ENCODE measurements at places on chromosomes 7 and 10.

DNA sequence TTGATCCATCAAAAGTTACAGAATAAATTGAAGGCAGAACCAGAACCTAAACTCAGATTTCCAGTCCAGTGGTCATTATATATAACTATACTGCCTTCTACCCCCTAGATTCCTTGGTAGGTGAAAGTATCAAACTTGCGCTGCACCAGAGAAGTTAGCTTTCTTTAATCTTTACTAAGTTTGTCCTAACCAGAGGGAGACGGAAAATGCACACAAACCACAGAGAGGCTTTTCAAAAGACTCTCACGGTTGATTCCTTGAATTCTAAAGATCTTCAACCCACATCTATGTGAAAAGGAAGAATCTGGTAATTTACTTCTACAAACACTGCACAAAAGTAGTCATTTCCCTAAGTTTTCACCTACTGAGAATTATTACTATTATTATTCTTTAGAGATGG, 18.2 kb upstream of the KIAA1549 start:
- DNase-seq = no peak

DNA sequence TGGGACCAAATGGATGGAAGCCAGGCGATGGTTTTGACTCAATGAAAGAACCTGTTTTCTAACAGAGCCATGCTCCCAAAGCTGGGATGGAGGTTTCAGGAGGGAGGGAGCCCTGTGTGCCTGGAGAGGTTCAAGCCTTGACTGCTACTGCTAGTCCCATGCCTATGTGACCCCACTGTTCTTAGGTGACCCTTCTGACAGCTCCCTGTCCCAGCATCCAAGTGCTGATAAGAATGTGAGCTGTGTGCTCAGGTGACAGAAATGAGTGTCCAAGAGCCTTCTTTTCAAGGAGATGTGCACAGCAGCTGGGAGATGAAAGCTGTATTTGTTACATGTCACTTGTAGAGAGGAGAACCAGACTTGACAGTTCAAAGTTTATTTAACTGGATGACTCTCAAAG, 595.4 kb downstream of the GALNT17 start:
- DNase-seq = no peak

DNA sequence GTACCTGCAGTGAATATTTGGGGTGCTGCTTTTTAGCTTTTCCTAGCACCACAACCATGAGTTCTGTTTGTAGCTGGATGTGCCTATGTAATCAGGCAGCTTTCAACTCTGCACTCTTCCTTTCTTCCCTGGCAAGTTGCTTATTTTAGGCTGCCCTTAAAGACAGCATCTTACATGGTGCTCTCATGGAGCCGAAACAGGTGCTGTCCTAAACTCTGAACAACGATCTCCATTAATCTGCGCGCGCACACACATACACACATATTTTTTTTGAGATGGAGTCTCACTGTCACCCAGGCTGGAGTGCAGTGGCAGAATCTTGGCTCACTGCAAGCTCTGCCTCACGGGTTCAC, 9.1 kb downstream of the RPS24 start:
- no peak for DNase-seq

DNA sequence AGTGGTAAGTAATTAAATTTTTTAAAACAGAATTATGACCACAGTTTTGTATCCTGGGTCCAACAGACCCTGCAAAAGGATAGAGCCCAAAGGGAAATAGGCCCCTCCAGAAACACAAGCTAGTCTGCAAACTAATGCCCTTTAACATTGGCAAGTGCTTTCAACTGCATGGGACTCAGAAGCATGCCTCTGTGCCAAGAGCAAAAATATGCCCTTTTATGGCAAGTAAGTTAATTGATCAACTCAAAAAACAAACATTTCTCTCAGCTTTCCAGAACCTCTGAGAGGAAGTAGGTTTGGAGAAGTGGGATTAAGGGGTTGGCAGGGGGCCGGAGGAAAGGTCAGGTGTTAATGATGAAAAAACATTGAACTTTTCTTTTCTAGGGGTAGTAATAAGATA, 186.6 kb upstream of the PRSS1 start:
- DNase-seq = no peak

- no peak for DNase-seq
Observed at GRCh38 chr7:137160236-137160635, 183.3 kb downstream of the PTN start.
